T-helper 17 cell (primary cell): ENCODE measurements at places on chromosomes 7 and 10. TPM values are rescaled to one million over a fixed set of nuclear protein-coding genes. Genes with fewer than 3 reads are reported as not detected.

DNA sequence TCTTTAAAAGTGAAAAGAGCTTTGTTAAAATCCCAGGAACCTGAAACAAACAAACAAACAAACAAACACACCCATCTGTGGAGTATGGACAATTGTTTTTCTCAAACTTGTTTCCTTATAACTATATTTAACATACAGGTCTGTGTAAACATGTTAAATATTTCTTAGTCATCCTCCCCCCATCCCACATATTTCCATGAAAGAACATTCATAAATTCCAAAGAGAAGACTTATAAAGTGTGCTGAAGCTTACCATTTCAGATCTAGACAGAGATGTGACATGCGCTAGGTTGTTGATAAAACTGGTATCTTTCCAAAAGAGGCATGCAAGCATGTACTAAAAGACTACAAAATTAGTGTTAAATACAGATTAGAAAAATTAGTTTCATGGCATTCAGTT lies 6.5 kb downstream of the FKBP14 start:
- no peak overlapping the region for H3K4me3 ChIP-seq
- H3K36me3 ChIP-seq, result peaks cover 2% of the 10 kb centered on the region
- no peak for DNase-seq
- H3K27me3 ChIP-seq, result no peaks in the 10 kb centered on the region
- H3K27ac ChIP-seq, result no peak overlapping the region

DNA sequence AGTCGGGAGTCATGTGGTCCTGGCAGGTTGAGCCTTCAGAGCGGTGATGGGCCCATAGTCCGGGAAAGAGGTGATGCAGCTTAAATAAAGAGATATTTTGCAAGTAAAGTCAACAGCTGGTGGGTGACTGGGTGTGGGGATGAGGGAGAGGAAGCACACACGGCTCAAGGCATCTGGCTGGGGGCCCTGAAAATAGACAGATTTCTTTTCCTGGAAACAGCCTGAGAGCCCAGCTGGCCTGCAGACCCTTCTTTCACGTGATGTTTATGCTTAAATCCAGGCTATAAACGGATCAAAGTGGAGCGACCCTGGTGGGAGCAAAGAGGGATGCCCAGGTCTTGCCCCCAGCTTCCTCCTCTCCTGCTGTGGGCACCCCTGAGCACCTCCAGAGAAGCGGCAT lies 149.1 kb downstream of the TEX36 start:
- H3K27me3 ChIP-seq, result peaks cover 33% of the 10 kb centered on the region
- no peaks in the 10 kb centered on the region for H3K36me3 ChIP-seq
- H3K27ac ChIP-seq, result no peak overlapping the region
- no peak for DNase-seq

GRCh38 chr7:50653981-50654425 lies 88.8 kb upstream of the DDC start:
- DNase-seq, result no peak
- H3K27me3 ChIP-seq, result peaks cover 37% of the 10 kb centered on the region
- H3K36me3 ChIP-seq, result peaks cover 6% of the 10 kb centered on the region
- no peak overlapping the region for H3K27ac ChIP-seq

- H3K4me1 ChIP-seq, result peaks cover 2% of the 10 kb centered on the region
- peaks cover 10% of the 10 kb centered on the region for H3K27me3 ChIP-seq
- DNase-seq, result no peak
- no peak overlapping the region for H3K27ac ChIP-seq
- no peak overlapping the region for H3K4me3 ChIP-seq
These were observed 98.4 kb upstream of the CCNY start for GRCh38 chr10:35237766-35238512.

DNA sequence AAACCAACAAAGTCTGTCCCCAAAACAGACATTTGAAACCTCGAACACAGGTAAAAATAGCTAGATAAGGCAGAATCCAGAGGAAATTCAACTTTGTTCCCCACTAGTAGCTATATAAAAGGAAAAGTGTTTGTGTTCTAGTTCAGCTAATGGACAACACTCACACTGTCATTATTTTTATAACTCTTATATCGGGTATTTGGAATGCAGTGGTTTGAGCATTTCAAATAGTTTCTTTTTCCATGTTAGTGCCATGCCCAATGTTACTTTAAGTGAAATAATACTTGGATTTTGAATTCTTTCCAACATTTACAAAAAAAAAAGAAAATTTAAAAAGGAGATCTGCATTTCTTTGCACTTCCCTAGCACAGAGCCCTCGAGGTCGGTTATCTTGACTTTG lies 213.6 kb downstream of the DOCK4 start:
- H3K4me1 ChIP-seq, result no peaks in the 10 kb centered on the region
- DNase-seq, result no peak
- no peaks in the 10 kb centered on the region for H3K36me3 ChIP-seq
- peaks cover 20% of the 10 kb centered on the region for H3K27me3 ChIP-seq
- H3K27ac ChIP-seq, result no peak overlapping the region
- no peak overlapping the region for H3K4me3 ChIP-seq

Gene RBM20
- total RNA-seq, result not detected
